ENCODE measurements at places on chromosomes 16 and 17.

DNA sequence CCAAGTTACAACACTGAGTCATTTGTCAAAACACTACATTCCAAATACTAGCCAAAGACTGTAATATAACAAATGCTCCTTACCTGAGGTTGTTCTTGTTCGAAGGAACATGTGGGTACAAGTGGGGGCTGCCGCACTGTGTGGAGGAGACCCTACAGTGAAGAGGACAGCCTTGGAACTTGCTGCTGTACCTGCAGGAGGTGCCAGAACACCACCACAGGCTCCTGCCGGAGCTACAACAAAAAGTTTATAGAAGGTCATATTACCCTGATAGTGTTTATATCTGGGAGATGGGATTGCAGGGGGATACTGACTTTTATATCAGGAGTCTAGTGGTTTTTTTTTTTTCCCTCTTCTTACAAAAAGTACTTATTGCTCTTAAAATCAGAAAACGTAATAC, 37.8 kb upstream of the ALDH3A1 start:
- no peak for DNase-seq

DNA sequence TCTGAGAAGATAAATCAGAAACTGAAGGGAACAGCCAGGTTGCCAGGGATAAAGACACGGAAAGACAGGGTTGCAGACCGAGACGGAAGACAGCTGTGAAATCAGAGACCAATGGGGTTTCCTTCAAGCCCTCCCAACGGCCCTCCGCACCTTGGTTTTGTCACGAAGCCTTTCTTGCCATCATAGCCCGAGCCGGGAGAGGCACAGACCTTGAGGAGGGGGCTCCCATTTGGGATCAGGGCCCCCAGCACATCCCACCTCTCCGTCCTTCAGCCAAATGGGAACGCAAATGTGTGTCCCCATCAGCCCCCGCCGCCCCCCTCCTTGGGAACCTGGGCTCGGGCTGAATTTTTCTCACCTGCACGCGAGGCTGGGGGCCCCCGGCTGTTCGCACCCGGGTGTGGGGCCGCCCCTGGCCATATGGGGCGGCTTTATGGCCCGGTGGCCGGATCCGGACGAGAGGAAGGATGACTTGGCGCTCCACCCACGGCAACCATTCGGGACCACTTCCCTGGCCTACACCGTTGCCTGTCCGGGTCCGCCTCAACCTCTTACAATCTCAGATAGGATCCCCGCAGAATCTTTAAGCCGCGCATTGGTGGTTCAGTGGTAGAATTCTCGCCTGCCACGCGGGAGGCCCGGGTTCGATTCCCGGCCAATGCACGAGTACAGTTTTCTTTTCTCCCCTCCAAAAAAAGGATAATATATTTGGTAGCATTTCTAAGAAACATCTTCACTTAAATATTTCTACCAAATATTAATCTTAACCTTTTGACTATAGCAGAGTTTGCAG, 1.4 kb upstream of the HES7 start:
- DNase-seq: peak; percentile 87

DNA sequence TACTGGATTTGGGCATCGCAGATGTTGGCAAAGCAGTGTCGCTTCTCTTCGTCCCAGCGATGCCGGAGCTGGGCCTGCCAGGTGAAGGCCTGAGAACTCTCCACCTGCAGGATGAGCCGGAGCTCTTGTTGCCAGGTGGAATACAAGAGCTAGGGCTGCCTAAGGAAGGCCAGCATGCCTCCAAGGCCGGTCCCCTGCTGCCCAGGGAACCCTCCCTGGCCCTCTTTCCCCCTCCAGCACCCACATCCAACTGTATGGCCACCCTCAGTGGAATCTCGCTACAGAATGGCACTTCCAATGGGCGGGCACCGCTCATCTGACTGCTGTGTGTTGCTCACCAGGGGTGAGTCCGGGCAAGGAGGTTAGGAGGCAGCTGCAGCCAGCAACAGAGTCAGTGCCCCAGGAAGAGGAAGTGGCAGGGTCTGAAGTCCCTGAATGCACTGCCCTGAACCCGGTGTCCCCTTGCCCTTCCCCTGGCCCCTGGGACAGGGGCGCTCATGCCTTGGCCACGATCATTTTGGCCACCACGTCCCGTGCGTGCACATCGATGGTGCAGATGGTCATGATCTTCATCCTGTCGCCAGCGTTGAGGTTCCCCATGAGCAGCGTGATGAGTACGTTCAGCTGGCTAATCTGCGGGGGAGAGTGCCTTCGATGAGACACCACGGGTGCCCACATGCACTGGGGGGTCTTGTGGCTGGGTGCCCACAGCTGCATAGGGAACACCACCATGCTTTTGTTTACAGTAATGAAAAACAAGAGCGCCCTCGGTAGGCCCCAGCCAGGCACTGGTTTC, 75.8 kb downstream of the DNAH17 start:
- DNase-seq: no peak

DNA sequence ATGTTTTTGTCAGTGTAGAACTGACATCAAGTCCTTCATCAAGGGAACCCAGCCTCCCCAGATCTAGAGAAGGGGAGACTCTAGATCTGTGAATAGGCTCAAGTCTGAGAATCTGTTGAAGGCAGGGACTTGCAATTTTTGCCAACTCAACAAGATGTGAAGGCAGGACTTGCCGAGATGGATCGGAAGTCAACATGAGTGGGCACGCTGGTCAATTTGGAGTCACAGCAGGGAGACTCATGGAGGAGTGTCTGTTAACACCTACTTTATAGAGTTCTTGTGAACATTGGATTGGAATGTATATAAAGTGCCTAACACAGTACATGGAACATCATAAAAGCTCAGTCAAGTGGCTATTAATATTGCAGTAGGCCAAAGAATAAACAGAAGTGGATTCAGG, 10.0 kb downstream of the ZNF689 start:
- no peak for DNase-seq

DNA sequence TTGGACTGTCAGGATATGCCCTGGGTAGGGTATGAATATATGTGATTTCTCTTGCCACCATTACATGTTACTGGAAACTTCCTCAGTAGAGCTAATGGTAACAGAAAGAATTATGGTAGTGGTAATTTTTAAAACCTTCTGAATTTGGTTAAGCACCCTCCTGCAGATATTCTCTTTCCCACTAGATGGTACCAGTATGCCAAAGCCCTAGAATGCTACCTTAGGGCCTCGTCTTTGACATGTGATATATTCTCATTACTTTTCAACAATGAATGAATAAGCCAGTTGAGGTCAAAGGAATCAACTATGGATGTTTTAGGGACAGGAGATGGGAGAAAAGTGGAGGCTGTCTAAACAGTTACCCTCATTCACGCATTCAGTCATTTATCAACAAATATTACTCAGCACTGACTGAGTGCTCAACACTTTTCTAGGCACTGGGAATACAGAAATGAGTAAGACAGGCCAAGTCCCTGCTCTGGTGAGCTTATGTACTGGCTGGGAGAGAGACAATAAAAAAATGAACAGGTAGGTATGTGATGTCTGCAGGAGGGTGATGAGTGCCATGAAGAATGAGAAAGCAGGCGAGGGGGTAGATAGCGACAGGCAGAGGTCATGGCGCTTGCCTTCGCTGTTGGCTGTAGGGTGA, 14.7 kb downstream of the CDH13 start:
- no peak for DNase-seq
